ENCODE measurements at places on chromosomes 3 and 15. TPM values are rescaled to one million over a fixed set of nuclear protein-coding genes. Genes with fewer than 3 reads are reported as not detected.

DNA sequence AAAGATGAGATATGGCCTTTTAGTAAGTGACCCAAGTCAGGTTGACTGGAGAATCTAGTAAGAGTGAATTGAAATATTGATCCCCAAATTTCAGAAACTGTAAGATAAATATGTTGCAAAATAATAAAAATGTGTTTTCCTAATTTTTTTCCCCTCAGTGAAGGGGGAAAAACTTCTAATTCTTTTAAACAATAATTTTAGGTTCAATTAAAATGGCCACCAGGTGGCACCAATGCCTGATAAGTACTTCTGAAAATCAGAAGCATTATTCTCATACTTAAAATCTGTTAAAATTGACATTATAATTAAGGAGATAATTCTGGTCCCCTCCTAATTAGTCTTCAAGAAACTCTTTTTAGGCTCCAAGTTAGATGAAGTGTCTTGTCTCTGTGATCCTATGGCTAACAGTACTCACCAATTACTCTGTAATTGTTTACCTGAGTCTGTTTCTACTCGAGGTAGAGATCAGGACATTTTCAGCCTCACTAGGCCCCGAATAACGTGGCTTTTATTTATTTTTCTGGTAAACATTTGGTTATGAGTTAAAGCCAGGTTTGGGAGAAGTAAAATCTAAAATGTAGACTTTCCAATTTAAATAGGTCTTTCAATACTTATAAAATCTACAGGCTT lies 52.6 kb downstream of the NMD3 start:
- no peak overlapping the region for H3K4me3 ChIP-seq
- no peak for DNase-seq
- no peaks in the 10 kb centered on the region for H3K4me1 ChIP-seq
- no peaks in the 10 kb centered on the region for H3K27me3 ChIP-seq
- H3K36me3 ChIP-seq, result no peaks in the 10 kb centered on the region

- DNase-seq, result no peak
- peak overlapping the region; percentile 58 for H3K27ac ChIP-seq
- H3K36me3 ChIP-seq, result peaks cover 8% of the 10 kb centered on the region
- no peak overlapping the region for H3K4me3 ChIP-seq
- H3K27me3 ChIP-seq, result no peaks in the 10 kb centered on the region
- H3K4me1 ChIP-seq, result peaks cover 95% of the 10 kb centered on the region
These were observed 545.8 kb downstream of the FOXP1 start for GRCh38 chr3:71037775-71038174.

GRCh38 chr3:81666502-81667121 lies 94.8 kb downstream of the GBE1 start:
- H3K27ac ChIP-seq, result no peak overlapping the region
- no peaks in the 10 kb centered on the region for H3K36me3 ChIP-seq

DNA sequence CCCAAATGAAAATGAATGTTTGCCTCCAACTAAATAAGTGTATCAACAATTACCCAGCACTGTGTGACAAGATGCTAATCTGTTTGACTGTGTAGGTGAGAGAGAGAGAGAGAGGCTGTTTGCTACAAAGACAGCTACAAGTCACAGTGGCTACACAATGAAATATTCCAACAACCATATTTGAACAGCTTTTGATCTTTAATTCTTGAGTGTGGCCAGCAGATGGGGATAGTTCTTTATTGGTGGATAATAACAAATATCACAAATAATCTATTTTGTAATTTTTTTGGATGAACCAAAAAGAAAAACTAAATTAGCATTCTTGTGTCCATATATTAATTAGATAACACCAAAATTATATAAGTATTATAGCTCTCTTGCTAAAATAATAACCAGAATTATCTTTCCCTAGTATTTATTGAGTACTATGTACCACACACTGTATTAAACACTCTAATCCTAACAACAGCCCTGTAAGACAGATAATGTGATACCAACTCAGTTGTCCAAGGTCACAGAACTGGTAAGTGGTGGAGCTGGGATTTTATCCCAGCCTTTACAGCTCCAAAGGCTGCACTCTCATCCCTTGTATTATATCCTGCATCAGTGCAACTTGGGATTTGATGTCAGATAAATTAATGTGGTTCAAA lies 61.9 kb upstream of the C3orf80 start:
- no peak for DNase-seq
- no peak overlapping the region for H3K27ac ChIP-seq
- H3K4me3 ChIP-seq, result no peak overlapping the region
- no peaks in the 10 kb centered on the region for H3K27me3 ChIP-seq

- DNase-seq, result peak; percentile 81
- H3K27ac ChIP-seq, result peak overlapping the region; percentile 49
- peaks cover 9% of the 10 kb centered on the region for H3K4me1 ChIP-seq
- peaks cover 48% of the 10 kb centered on the region for H3K36me3 ChIP-seq
These were observed 20.3 kb upstream of the BSN start for GRCh38 chr3:49533786-49534519.

DNA sequence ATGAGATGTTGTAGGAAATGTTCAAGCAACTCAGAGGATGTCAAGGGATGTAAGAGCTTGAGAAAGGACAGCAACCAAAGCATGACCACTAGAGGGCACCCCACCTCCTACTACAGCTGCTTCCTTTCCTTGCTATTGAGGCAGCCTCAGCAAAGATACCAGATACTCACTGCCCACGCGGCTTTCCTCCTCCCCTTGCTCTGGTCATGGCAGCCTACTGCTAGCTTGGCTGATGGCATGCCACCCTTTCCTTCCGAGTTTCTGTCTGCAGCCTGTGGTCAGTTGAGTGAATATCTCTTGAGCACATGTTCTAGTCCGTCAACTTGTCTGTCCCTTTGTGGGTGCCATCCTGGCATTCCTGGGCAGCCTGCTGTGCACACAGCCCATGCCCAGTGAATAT lies 4.4 kb upstream of the CXCR6 start:
- no peaks in the 10 kb centered on the region for H3K4me1 ChIP-seq
- peak overlapping the region; percentile 38 for H3K27ac ChIP-seq
- peak; percentile 91 for DNase-seq
- H3K36me3 ChIP-seq, result peaks cover 44% of the 10 kb centered on the region
- H3K27me3 ChIP-seq, result no peaks in the 10 kb centered on the region

DNA sequence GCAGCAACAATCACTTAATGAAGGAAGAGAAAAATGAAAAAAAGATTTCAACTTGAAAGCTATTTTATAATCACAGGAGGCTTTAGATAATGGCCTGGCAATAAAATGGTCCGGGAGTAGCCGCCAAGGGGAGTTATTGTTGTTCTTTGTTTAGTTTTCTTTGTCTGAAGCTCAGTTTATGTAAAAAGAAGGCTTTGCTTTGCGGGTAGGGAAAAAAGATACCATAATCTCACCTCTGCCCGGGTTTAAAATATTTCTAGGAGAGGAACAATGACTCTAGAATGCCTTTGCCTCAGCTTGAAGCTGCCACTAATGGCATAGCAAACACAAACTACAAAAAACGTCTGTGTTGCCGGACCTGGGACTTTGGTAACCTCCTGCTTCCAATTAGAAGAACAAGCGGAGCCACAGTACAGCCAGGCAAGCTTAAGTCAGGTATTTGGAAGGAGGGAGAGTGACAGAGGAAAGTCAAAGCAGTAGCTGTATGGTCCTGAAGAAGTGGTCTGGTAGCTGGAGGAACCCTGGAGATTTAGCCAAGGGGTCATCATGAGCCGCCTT lies 764.5 kb downstream of the TUSC7 start:
- no peaks in the 10 kb centered on the region for H3K36me3 ChIP-seq
- no peak overlapping the region for H3K4me3 ChIP-seq
- no peaks in the 10 kb centered on the region for H3K27me3 ChIP-seq
- no peak overlapping the region for H3K27ac ChIP-seq
- no peaks in the 10 kb centered on the region for H3K4me1 ChIP-seq

DNA sequence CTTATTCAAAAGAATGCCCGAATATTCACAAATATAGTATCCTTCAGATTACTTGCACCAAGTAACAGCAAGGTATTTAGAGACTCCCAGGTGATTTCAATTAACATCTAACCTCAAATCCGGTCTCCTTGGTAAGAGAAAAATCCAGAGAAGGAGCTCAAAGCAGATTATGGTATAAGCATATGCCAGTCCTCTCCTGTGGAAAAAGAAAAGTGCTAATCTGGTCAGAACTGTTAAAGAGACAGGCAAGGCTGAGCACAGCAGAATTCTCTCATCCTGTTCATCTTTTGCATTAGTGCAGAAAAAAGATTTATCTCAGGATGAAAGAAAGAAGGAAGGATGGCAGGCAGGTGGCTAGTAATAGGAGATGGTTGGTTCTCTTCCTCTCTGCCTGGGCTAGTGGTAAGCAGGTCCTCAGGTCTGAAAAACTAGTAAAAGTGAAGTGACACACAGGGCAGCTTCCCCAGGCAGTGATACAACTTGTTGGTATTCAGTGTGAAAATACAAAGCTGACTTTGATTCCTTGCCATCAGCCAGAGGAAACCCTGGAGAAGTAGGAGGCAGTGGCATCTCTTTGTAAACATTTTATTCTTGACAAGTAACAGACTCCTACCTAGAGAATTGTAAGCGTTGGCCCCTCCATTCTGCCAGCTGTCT lies 14.2 kb downstream of the ATXN7 start:
- no peaks in the 10 kb centered on the region for H3K36me3 ChIP-seq
- H3K27me3 ChIP-seq, result no peaks in the 10 kb centered on the region
- H3K27ac ChIP-seq, result peak overlapping the region; percentile 44
- no peak overlapping the region for H3K4me3 ChIP-seq

- H3K4me1 ChIP-seq, result no peaks in the 10 kb centered on the region
- H3K4me3 ChIP-seq, result no peak overlapping the region
- no peaks in the 10 kb centered on the region for H3K36me3 ChIP-seq
- DNase-seq, result no peak
- H3K27me3 ChIP-seq, result no peaks in the 10 kb centered on the region
- H3K27ac ChIP-seq, result no peak overlapping the region
These were observed 33.6 kb downstream of the ACP3 start for GRCh38 chr3:132350814-132351213.

Gene PLAAT1
- 0.82 TPM for total RNA-seq

Gene LRRC34
- total RNA-seq, result 1.8 TPM
